HuH-7 (cell line): ENCODE measurements at places on chromosomes 7 and 10.

GRCh38 chr10:34116681-34117271, 698.3 kb downstream of the PARD3 start:
- no peak for DNase-seq

DNA sequence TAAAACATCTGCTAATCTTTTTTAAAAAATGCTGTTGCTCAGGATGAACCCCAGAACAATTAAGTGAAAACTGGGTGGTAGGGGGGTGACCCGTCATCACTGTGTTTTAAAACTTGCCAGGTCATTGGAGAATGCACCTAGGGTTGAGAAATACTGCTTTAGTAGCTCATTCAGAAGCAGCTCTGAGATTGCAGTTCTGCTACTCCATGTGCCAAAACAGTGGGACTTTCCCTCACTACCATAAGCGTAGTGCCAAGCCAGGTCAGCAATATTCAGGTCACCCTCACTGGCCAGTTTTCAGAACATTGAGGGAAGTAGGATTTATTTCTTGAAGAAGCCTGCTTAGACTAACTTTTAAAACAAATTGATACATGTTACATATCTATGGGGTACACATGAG, 5.2 kb downstream of the STEAP2 start:
- no peak for DNase-seq

GRCh38 chr10:23912884-23913404, 296.0 kb upstream of the KIAA1217 start:
- no peak for DNase-seq

DNA sequence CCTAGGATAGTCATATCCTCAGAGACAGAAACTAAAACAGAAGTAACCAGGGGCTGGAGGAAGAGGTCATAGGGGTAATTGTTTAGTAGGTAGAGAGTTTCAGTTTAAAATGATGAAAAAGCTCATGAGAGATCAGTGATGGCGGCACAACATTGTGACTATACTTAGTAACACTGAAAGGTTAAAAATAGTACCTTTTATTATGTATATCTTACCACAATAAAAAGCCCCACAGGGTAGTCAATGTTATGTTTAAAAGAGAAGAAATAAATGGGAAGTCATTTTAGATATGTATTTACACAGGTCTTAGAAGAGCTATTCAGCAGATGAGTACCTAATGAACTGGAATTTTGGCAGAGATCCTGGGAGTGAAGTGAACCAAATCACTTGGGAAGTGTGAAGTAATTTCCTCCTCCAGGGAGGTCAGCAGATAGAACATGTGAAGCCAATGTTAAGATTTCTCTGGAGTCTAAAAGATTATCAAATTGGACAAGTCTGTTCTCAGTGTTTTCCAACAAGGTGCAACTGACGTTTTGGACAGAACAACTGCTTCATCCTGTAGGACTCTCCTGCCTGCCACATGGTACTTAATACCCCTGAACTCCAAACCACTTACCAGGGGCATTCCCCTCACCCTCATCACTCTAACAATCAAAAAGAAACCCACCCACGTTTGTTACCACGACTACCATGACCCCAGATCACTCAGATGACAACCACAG, 6.4 kb downstream of the CDCA7L start:
- DNase-seq = no peak

DNA sequence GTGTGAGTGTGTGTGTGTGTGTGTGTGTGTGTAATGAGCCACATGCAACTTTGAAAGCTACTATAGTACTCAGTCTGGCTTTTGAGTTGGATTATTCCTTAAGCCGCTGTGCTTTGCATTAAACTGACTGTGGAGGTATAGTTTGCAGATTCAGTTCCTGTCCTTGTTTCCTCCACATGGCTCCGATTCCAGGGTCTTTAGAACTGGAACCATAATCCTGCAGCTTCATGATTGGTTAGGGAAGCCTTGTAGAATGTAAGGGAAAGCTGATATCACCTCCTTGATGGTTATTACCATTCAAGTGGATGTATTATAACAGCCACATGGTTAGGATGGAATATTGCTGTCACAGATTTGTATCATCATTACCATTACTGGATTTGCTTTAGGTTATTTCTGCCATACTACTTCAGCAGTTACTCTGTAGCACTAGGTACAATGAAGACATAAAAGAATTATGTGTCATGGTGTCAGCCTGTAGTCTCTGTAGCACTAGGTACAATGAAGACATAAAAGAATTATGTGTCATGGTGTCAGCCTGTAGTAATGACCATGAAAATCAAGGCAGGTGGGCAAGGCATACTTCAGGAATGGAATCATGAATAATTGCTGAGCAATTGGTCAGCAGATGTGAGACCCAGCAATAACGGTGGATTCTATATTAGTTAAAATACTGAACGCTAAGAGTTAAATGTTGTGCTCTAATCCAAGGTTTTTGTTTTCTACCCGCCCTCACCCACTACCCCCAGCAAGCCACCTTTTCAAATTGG, 275.1 kb upstream of the FZD1 start:
- DNase-seq = no peak

DNA sequence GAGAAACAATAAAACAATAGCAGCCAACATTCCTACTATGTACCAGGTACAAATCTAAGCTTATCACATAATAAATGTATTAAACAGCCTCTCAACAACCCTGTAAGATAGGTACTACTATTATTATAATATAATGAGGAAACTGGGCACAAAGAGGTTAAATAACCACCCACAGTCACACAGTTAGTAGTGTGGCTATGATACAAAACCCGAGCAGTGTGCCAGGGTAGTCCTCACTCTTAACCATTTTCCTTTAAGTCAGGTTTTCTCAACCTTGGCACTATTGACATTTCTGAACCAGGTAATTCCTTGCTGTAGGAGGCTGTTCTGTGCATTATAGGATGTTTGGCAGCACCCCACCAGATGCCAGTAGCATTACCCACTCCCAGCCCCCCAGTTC, 48.8 kb downstream of the DNAJC1 start:
- no peak for DNase-seq

DNA sequence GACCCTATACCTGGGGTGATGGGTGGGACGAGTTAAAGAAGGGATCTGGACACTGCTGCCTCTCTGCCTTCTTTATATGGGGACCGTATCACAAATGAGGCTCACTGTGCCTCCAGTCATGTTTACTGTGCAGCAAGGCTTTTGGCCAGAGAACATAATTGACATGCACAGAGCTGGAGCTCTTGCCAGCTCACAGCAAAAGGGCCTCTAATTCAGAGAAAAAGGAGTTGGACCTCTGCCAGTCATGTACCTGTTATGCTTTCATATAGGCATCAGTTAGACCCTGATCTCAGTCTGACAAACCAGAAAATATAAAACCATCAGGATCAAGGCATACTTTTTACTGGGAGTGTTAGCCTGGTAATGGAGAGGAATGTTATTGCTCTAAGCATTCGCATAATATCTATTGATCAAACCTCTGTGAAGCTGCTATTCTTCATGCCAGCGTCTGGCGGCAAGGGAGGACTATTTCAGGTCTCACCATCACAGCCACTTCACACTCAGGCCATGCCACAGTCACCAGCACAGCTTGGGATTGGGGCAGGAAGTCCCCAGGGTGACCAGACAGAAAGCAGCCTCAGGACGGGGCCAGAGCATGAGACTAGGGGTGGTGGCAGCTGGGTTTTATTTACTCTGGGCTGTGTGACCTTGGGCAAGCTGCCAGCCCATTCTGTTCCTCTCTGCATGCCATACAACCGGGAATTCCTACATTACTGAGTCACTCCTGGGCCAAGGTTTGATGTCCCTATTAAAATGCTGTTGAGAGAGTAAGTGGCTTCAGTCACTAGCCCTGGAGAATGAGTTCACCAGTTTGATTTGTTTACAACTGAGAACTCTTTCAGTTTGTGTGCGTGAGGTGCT, 90.1 kb downstream of the NPSR1 start:
- DNase-seq = peak; percentile 18

- no peak for DNase-seq
These were observed 103.7 kb downstream of the DNAJB6 start for GRCh38 chr7:157440346-157441022.

DNA sequence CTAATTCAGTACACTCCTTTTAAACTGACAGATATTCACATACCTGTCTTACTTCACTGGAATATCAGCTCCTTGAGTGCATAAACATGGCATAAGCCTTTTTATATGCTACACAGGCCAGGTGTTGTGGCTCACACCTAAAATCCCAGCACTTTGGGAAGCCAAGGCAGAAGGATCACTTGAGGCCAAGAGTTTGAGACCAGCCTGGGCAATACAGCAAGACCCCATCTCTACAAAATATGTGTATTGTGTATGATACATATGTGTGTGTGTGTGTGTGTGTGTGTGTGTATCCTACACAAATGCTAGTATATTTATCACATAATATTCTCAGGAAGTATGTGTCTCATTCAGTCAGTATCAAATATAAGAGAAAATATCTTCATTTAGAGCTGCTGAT, 45.3 kb downstream of the DNAJC12 start:
- no peak for DNase-seq

DNA sequence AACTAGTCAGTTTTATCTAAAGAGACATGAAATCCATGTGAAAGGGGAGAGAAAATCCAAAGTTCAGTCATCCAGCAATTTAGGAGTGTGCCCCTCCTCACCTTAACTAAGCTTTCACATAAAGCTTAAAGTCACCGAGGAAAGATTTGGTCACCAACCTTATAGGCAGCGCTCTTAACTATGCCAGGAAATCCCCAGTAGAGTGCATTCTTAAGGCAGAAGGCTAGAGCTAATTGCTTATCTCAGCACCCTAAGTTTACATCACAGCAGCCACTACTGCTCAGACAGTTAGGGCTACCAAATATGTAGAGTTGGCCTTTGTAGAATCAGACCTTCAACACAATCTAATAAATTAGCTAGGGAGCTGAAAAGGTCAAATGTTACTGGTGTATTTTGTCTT, 47.9 kb downstream of the MTPN start:
- DNase-seq = no peak

DNA sequence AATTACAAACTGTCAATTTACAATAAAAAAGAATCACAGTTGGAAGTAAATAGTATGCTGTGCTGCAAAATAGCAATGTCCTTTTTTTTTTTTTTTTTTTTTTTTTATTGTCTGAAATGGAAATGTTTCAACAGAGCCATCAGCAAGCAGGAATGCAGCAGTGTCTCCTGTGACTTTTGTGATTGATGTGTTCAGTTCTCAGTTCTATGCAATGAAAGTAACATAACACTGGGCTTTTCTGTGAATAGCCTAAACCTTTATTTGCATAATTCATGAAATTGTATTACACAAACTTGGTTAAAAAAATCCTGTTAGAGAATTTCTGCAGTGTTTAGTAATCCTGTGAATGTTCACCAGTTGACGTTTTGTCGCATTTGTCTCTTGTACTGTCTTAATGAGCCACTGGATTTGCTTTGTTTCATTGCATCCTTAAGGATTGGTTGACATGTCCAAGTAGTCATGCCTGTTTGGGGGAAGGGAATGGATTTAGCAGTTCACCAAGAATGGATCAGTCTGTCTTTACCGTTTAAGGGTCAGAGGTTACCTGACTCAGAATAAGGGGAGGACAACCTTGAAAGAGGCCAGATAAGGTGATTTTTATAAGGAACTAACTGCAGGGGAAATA, 192.7 kb downstream of the MLLT10 start:
- no peak for DNase-seq

- no peak for DNase-seq
These were observed 10.8 kb downstream of the STEAP2 start for GRCh38 chr7:90222390-90222789.

- no peak for DNase-seq
These were observed 86.7 kb downstream of the VOPP1 start for GRCh38 chr7:55485501-55486191.

GRCh38 chr10:97733256-97733655, 3.7 kb upstream of the ZFYVE27 start:
- DNase-seq = no peak

- DNase-seq = no peak
These were observed 69.4 kb downstream of the LRRN3 start for GRCh38 chr7:111160297-111160696.

GRCh38 chr10:121754666-121755065, 156.4 kb upstream of the FGFR2 start:
- DNase-seq = no peak

DNA sequence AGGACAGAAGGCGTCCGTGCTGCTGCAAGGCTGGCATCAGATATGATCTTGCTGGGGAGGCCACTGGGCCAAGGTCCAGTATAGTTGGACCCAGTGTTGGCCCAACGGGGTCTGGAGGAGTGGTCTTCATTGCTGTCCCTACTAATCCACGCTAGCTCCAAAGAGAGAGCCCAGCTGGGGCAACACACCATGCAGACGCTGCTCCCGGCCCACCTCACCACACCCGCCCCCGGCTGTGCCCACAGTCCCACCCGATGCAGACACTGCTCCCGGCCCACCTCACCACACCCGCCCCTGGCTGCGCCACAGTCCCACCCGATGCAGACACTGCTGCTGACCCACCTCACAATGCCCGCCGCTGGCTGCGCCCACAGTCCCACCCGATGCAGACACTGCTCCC, 121.5 kb downstream of the VIPR2 start:
- no peak for DNase-seq

DNA sequence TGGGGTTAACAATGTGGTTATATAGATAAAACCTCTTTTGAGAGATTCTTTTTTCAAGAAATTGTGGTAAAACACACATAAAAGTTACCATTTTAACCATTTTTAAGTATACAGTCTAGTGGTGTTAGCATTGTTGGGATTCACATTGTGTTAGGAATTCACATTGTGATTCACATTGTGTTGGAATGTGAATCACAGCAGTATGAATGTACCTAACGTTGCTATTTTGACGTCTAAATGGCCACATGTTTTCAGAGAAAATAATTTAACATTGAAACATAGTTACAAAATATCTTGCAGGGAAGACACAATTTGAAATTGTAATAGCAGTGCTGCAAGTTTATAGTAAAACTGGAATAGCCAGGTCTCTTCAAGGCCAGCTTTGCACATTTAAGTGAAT, 129.0 kb downstream of the BICC1 start:
- no peak for DNase-seq

DNA sequence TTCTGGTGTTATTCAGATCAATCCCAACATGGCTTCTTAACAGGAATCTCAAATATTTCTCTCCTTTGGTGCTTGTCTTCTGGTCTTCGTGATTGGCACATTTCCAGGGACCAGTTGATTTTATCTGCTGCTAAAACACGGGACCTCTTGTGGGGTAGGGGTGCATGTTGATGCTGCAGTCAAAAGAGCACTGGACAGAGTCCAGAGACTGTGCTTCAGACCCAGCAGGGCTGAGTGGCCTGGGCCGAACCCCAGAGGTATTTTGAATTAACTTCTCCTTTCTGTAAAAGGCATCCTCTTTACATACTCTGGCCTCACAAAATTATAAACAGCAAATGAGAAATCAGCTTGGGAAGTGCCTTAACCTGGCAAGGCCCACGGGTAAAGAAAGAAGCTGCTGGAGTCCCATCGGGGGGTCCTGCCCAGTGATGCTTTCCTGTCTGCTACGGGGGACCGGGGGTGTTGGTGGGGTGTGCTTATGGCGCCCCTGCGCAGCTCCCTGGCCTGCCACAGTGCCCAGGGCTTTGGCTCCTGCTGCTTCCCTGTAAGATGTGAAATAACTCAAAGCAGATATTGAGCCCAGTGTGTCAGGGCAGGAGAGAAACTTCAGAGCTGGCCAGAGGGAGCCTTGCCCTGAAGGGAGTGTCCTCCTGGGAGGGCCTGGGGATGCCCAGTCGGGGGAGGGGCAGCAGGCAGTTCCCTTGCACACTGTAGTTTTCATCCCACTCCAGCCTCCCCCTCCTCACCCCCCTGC, 230.5 kb downstream of the TCF7L2 start:
- no peak for DNase-seq
